ENCODE measurements at places on chromosomes 7 and 10.
A peak's percentile ranks its signal among the peaks of the same experiment; 100 is the strongest.

- DNase-seq = peak; percentile 38
These were observed 5.9 kb downstream of the EBF3 start for GRCh38 chr10:129958148-129958628.

DNA sequence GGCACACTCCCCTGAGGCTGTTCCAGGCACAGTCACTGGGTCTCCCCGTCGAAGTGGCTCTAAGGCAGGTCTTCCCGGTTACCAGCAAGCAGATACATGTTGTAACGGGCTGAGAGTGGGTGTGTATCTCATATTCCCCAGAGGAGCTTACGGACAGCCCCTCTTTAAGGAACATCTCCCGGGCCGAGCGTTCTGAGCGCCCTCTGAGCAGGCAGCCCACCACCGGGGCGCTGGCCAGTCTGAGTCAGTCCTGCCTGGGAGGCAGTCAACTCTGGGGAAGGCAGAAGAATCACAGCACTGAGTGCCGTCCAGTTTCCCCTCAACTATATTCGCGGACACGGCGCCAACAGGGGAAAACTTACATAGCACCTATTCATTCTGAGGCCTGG lies 117.4 kb downstream of the LHPP start:
- no peak for DNase-seq

GRCh38 chr10:93376372-93377293 lies 105.5 kb downstream of the MYOF start:
- DNase-seq = no peak

- no peak for DNase-seq
These were observed 371.9 kb upstream of the CHRM2 start for GRCh38 chr7:136496551-136496950.

GRCh38 chr10:76033457-76034196 lies 602.2 kb downstream of the LRMDA start:
- no peak for DNase-seq

DNA sequence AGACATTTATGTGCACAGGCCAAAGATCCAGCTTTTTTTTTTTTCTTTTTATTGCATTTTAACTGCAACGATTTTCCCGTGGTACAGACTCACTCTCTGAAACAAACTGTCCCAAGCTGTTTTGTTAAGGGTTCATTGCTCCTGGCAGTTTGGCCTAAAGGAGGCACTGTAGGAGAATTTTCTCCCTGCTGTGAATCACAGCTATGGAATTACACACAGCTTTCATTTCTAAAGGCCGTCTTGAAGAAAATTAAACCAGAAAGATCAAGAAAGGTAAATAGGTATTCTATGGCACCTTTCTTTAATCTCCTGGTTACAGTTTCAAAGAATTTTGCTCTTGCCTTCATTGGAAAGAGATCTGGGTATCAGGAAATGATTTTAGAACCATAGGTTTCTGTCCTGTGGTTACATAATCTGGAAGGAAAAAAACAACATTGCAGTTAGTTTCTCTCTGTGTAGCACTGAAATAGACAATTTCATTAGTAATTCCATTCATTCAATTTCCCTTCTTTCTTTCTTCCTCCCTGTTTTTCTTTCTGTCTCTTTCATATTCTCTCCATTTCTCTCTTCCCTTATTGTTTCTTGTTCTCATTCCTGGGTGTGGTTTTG lies 51.2 kb downstream of the PDK4 start:
- DNase-seq = no peak

GRCh38 chr10:5570979-5571810 lies 46.4 kb downstream of the CALML3 start:
- DNase-seq = no peak

DNA sequence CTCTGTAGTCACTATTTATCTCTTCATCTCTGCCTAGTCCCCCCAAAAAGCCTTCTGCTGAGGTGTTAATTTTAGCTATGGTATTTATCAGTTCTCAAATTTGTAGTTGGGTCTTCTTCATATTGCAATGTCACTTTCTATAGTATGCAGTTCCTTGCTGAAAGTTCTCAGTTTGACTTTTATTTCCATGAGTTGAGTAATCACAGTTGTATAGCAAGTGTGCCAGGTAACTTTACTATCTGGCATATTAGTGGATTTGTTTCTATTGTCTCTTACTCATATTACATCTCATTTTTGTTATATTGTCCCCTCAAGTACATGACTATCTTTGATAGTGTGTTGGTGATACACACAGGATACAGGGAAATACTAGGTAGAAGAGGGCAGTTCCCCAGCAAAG lies 152.8 kb downstream of the CUBN start:
- DNase-seq = no peak

GRCh38 chr7:130142654-130143333 lies 62.4 kb downstream of the TMEM209 start:
- DNase-seq = peak; percentile 68

- no peak for DNase-seq
These were observed 129.1 kb upstream of the ITGB1 start for GRCh38 chr10:33087152-33087551.

- peak; percentile 71 for DNase-seq
These were observed 26.5 kb downstream of the KLF6 start for GRCh38 chr10:3758491-3758970.

- DNase-seq = no peak
These were observed 6.0 kb downstream of the FKBP14 start for GRCh38 chr7:30020535-30020934.

DNA sequence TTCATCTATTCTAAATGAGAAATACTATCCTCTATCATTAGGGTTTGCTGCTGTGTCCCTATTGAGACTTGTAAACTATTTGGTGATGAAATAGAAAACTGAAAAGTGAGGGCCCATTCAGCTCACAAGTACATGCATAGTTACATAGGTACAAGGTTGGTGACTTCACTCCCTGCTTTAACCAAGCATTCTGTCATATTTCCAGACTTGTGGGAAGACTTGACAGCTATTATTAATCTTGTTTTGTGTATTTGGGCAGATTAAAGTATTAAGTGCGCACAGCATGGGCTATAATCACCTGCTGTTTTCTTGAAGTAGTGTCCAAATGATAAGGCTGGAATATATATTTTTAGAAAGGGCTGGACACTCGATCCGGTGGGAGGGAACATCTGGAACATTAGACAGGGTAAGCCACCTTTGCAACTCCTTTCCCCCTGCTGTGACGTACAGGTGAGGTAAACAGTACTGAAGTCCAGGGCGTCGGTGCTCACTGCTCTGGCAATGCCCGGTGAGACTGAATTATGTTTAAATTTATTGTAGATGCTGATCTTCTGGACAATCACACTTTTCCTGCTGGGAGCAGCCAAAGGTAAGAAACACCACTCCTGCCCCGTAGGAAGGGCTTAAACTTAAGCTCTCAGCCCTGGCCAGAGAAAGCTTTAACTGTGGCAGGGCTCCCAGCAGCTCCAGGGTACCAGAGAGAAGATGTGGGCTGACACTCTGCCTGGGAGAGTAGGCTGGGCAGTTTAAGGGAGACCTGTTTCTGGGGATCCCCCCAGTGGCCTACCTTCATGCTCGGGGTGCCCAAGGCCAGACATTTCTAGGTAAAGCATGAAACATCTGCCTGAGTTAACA lies at the start of gene PNLIPRP1:
TSS of gene PNLIPRP1 (plus strand) at position 370 of the 855 bp plus-strand sequence. CDS start at position 541, 171 bp downstream.
- DNase-seq = no peak

DNA sequence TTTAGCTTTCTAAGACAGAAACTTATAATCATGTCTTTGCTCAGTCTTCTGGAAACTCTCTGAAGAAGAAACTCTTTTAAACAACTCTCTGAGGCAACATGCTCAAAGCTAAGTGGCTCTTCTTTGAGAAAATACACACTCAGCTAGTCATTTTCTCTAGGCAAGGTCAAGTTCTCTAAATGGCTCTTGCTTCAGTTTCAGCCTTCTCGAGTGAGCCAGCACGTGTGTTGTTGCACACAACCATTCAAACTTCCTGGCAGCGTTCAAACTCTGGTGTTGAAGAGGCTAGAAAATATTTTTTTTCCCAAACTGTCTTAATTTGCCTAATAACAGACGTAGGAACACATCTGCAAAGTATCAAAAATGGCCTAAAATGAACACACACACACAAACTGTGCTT lies 129.1 kb downstream of the THSD7A start:
- DNase-seq = no peak

GRCh38 chr7:124918662-124919061 lies 11.0 kb downstream of the POT1 start:
- no peak for DNase-seq

DNA sequence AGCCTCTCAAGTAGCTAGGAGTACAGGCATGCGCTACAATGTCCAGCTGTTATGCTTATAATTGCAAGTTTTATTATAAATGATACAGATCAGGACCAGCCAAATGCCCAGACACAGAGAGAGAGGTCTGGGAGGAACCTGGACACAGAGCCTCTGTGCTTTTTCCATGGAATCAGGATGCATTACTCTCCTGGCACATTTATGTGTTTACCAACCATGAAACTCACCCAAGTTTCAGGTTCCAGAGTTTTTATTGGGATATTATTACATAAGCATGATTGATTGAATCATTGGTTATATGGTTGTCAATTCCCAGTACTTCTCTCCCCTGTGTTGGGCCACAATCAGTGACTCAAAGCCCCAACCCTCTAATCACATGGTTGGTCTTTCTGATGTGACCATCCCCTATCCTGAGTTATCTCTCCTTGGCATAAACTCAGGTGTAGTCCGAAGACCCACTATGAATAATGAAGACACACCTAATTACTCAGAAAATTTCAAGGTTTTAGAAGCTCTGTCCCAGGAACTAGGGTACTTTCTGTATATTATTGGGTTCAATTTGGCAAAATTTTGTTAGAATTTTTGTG lies 30.6 kb downstream of the MXI1 start:
- DNase-seq = no peak

- no peak for DNase-seq
These were observed 321.0 kb upstream of the TPK1 start for GRCh38 chr7:145156834-145157233.

DNA sequence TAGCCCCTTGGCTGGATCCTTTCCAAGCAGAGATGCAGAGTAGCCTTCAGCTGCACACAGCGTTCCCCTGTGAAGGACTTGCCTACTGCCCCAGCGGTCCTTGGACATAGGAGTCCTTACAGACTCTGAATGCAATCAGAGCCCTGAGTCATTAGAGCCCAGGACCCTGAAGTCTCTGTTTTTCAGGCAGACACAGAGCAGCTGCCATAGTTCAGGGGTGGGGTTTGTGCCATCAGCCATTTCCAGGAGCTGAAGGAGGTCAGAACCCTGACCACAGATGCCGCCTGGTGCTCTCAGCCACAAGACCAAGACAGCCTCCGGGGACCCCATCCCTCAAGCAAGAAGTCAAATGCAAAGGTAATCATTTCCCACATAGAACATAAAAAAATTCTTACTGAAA lies 32.8 kb upstream of the WDFY4 start:
- DNase-seq = peak; percentile 57

- no peak for DNase-seq
These were observed 13.4 kb downstream of the SLC13A4 start for GRCh38 chr7:135714534-135715009.

GRCh38 chr7:94422136-94422535 lies 27.4 kb downstream of the COL1A2 start:
- DNase-seq = no peak

DNA sequence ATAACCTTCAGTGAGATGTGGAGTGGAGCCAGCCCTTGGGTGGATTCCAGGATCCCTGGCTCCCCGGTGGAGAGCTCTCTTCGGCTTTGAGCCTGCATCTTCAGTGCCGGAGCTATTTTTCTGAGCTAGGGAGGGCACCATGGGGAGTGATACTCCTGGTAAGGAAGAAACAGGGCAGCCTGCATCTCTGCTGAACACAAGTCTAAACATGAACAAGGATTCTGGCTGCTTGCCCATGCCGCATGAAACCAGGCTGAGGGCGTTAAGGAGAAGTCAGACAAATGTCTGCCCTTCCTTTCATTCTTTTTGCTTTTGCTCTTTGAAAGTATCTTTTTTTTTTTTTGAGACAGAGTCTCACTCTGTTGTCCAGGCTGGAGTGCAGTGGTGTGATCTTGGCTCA lies 60.4 kb downstream of the EVX1 start:
- DNase-seq = no peak

- DNase-seq = peak; percentile 88
These were observed 7.0 kb downstream of the GPRIN2 start for GRCh38 chr10:46549171-46550075.

- DNase-seq = no peak
These were observed 22.8 kb downstream of the GNA12 start for GRCh38 chr7:2821161-2821841.

DNA sequence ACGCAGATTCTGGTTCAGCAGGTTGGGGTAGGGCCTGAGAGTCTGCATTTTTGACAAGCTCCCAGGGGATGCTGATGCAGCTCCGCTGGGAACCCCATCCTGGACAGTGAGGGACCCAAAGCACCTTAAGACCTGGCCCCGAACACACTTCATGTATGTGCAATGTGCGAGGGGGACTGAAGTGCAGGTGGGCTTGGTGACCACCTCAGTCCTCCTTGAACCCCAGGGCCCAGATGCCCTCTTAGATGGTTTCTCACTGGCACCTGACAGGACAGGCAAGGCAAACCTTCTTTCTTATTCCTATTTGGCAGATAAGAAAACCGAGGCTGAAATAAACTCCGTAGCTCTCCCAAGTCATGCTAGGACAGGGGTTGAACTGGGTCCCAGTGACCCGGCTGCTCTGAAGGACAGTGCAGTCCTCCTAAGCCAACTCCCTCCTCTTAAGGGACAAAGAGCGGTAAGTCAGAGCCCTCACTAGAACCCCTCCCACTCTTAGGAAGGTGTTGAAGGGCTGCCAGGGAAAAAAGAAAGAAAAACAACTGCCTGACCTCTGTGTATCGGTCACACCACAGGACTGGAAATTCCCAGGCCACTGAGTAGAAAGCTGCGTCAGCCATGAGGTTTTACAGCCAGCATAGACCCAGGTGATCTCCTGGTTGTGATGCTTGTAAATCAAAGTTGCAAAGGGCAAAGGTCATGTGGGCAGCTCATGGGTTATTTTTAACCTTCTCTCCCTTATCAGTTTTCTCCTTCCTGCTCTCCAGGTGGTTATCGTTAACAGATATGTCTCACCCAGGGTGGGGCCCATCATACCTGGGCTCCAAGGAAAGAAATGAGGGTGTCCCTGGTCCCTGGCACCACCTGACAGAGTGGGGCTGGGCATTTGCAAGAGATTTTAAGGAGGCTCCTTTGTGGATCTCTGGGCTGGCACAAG lies 90.9 kb upstream of the SMNDC1 start:
- no peak for DNase-seq

DNA sequence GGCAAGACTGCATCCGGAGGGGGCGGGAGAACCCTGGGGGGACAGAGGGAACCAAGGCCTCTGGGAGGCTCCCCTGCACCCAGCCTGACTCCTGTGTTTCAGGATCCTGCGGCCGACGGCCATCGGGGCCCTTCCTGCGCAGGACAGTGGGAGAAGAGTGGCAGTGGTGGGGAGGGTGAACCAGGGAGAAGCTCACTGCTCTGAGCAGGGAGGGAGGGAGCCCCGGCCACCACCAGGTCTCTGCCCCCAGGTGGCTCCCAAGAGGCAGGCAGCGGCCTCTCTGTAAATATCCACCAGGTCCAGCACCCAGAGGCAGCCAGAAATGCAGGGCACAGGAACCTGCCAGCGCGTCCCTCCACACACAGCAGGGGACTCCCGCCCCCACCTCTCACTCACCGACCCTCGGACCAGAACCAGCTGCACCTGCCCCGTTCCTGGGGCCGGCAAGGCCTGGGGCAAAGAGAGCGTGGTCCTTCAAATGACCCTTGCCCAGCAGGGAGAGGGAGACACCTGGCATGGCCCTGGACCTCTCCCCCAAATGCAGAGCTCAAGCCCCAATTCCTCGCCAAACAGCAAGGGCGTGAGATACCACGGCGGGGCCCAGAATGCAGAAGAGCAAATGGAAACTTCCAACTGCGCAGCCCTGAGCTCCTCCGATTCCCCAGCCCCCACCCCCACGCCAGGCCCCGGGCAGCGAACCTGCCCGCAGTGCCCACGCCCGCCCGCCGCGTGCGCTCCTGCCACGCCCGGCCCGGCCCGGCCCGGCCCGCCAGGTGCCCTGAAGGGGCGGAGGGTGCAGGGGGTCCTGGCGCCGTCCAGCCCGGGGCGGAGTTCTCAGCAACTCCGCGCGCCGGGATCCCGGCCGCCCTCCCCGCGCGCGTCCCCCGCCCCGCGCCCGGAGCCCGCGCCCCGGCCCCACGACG lies 805 bp downstream of the RASGEF1A start:
- peak; percentile 81 for DNase-seq

Data from osteocyte (in vitro differentiated cells).